ENCODE measurements at places on chromosomes 16 and 17.

- DNase-seq = no peak
Measured at GRCh38 chr17:7629939-7630571, at the start of gene SHBG. SHBG (plus strand) TSS chr17:7630135; CDS start chr17:7630173, 38 bp downstream.

GRCh38 chr17:6713918-6714271 is 726 bp upstream of the SLC13A5 start:
- no peak for DNase-seq

- DNase-seq = no peak
Measured at GRCh38 chr17:82323514-82324234, 6.3 kb upstream of the CD7 start.

GRCh38 chr16:24203675-24204074 is 52.5 kb upstream of the CACNG3 start:
- no peak for DNase-seq

DNA sequence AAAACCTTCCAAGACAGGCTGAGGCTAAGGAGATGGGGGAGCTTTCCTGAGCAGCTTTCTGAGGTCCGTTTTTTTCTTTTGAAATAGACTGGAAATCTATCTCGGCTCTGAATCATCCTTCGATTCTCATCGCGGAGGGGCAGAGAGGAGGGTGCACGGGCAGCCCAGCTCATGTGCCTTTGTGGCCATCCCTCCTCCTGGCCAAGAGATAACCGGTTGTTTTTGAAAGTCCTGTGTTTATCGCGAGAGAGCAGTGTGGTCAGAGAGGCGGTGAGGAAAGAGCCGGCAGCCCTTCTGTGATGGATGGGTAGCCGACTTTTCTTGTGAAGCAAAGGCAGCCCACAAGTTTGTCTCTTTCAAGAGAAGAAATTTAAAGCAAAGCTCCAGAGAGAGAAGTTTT is 191.6 kb downstream of the CCDC182 start:
- DNase-seq = no peak

- no peak for DNase-seq
Measured at GRCh38 chr17:79678091-79678735, 52.5 kb upstream of the ENPP7 start.

DNA sequence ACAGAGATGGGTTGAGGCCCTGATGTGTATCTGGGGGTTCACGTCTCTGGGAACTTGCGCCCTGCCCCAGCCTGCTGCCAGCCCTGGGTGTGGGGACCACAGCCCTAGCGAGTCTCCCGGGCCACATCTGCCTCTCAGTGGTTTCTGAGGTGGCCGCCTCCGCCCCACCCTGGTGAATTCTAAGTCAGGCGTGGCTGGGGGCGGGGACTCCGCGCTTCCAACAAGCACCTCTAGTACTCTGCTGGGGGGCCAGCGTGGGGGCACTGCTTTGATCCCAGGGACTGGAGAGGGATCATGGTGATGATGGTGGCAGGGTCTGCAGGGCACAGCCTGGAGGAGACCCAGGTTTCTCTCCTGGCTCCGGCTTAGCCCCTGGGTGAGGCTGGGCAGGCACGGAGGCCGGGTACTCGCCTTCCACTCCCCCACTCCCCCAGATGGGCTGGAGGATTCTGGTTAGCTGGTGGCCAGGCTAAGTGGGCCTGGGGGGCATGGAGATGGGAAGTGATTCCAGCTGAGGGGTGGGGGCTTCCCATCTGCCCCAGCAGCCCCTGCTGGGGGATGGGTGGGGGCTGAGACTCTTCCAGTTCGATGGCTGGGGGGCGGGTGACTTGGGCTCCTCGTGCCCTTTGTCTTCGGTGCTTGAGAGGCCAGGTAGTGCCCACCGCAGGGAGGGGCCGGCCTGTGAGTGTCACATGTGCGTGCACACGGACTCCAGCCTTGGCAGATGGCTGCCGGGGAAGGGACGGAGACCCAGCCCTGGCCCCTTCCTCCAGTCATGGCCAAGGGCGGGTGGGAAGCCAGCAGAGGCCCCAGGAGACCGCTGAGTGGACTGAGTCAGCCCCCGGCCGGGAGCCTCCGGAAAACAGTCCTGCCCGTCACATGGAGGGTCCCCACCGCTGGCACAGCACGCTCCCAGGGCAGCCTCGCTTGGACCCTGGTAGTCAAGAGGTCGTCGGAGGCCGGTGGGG is 3.9 kb downstream of the GLIS2 start:
- no peak for DNase-seq

- no peak for DNase-seq
Measured at GRCh38 chr17:77729587-77729986, 228.9 kb upstream of the TNRC6C start.

- DNase-seq = no peak
Measured at GRCh38 chr16:89290887-89291286, 73.4 kb downstream of the ZNF778 start.

DNA sequence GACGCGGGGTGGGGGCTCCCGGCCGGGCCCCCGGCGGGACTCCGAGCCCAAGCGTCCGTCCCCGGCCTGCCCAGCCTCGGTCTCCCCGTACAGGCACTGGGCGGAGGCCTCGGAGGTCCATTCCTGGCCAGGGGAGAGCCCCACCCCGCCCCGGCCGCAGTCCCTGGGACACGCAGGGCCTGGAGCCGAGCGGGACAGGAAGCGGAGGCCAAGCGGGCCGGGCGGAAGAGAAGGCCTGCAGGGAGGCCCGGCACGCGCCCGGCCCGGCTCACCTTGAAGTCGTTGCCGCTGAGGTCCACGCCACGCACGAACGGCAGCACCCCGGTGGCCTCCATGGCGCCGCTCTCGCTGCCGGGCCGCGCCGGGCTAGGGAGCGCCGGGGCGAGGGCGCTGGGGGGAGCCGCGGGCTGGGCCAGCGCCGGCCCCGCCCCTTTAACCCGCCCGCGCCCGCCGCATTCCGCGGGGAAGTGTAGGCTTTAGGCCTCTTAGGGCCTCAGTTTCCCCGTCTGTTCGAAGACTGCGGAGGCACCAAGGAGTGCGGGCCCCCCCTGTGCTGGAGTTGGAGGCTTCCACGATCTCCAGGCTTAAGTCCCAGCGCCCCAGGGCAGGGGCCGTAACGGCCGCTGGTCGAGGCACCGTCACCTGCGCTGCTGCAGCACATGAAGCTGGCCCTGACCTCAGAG is at the start of gene FLII:
Gene FLII, minus strand, starts transcription at position 383 of the 683 bp plus-strand sequence. Its CDS starts 48 bp downstream, at position 335.
- DNase-seq = peak; percentile 70

- no peak for DNase-seq
Measured at GRCh38 chr16:56783344-56783743, 53.4 kb downstream of the NUP93 start.

DNA sequence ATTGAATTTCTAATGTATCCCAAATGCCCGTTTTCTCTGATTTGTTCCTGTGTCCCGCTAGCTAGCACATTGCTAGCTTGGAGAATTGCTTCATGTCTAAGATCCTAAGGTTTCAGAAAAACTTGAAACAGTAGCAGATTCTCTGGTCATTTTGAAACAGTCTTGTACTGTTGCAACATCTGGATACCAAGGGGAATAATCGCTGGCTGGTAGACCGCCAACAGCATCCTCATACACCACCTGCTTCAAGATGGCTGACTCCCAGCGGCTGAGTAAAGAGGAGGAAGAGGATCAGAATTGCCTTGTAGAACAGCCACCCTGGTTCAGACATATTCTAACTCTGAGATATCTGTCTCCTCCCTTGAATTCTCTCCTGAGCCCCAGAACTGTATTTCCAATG is 226.7 kb upstream of the ELAC2 start:
- no peak for DNase-seq

- peak; percentile 68 for DNase-seq
Measured at GRCh38 chr16:68298907-68299561, 11.7 kb downstream of the SLC7A6OS start.

DNA sequence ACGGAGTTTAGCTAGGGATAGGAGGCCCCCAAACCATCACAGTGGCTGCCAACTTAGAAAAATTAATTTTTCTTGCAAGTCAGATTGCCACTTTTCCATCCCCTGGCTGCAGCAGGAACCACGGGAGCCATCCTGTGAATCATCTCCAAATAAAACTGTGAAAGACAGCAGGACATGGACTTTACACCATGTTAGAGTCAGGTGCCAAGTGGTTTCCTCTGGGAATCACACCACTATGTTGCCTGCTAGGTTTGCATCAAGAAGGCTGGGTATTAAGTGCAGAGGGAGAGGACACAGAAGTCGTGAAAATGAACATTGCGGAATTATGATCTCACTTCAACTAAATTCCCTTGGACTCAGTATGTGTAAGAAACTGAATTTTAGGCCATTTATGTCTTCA is 471.3 kb upstream of the GOT2 start:
- no peak for DNase-seq

DNA sequence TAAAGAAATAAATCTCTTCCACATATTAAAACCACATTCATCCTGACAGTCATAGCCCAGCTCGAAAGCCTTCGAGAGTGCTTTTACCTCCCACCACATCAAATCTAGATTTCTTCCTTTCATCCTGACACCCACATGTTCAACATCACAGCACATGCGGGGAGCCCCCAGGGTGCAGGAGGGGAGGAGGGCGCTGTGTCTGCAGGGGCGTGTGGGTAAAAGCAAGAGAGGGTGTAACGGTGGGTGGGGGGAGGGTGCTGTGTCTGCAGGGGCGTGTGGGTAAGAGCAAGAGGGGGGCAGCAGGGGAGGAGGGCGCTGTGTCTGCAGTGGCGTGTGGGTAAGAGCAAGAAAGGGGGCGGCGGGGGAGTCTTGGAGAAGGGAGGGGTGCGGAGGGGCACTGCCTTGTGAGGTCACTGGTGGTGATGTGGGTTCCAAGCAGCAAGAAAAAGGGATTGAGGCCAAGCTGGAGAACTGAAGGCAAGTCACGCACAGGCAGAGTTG is 34.7 kb downstream of the ADCY9 start:
- DNase-seq = peak; percentile 45

DNA sequence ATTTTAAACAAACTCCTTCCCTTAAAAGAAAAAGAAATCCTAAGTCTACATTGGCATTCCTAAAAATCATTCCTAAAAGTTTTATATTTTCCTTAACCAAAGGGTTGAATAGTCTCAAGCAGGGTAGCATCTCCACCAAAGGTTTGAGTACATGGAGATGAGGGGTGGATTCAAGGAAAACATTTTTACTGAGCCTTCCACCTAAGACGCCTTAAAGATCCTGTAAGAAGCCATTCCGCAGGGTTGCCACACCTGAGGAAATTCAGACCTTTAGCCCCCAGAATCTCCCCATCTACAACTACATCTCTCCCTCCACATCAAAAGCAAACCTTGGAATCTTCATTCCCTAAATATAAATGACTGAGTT is 7.7 kb upstream of the AKTIP start:
- DNase-seq = no peak

DNA sequence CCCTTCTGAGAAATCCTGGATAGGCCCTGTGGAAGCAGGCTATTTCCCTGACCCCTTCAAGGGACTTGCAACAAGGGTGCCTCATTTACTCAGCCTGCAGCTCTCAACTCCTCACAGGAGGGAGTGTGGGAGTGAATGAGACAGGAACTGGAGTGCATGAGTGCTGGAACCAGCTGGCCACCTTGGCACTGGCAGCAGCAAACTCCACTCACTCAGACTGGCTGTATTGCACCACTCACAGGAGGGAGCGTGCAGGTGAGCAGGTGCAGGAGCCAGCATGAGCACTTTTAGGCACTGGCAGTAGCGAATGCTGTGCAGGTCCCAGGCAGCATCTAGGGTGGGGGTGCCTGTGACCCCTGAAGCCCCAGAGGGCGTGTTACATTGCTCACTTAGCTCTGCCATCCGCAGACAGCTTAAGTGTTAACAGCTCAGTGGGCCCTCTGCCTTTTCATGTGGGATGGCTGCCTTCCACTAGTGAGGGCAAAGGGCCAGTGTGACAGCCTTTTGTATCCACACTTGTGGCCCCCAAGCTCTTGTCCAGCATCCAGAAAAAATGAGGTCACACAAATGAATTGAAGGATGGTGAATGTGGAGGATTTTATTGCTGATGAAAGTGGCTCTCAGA is 11.0 kb upstream of the ZNHIT3 start:
- DNase-seq = peak; percentile 34

- DNase-seq = no peak
Measured at GRCh38 chr17:20800146-20800545, 220.6 kb downstream of the CDRT15L2 start.

GRCh38 chr16:57530104-57530521 is 6.3 kb downstream of the CCDC102A start:
- DNase-seq = no peak

DNA sequence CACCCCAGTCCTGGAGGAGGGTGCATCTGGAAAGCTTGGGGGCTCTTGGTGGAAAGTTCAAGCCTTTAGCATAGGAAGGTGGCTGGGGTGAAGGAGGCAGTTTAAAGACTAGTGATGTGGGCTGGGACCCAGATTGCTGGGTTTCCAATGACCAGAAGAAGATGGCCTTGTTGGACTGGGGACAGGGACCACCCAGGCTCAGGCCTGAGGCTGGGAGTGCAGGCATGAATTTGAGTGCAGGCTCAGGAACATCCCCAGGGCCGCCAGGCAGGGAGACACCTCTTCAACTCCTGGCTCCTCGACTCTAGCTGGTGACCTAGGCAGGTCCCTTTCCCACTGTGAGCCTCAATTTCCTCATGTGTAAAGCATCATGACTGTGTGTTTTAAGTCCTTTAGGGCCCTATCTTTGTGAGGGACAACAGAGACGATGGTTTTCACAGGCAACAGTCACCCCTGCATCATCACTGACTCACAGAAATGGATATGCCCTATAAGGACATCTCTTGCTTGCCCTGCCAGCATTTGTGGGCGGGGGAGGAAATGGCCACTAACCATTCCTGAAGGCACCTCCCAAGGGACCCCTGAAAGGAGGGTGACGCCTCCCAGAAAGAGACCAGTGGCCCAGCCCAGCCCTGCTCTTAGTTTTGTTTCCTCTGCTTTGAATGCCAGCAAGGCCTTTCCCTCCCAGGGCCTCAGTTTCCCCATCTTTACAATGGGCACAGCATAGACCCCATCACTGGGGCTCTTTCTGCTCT is 11.1 kb downstream of the NLRC5 start:
- no peak for DNase-seq

DNA sequence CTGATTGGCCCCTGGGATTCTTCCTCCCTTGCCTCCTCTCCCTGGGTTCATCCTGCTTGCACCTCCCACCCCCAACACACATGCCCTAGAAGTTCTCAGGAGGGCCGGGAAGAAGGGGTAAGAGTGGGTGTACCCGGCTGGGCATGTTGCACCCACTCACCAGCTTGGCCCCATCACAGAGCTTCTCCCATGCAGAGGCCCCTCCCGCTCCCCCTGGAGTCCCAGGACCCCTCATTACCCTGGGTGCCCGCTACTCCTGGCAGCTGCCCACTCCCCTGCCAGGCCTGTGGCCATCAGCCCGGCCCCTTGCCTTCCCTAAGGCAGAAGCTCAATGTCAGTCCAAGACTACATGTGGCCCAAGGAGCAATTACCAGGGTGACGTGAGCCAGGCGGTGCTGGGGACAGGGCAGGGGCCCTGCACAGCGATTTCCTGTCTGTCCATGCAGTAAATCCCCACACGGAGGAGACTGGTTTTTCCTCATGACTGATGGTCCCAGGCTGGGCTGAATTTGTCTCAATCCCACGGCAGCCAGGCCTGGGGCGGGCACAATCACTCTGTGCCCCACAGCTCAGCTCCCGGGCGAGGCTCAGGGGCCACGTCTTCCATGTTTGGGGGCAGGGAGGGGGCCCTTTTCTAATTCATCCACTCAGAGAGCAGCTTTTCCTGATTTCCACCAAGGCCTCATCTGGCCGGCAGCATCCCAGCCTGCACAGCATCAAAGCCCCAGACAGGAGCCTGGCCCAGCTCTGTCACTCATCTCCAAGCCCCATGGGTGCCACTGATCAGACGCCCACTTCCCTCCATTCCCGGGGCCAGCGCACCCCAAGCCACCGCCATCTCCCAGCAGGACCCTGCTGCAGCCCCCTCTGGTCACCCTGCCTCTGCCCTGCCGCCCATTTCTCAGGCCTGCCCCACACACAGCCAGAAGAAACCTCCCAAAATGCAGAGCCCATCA is 234.7 kb downstream of the KATNIP start:
- DNase-seq = no peak

Measured in dorsolateral prefrontal cortex (tissue), 122 donors.